ENCODE measurements at places on chromosomes 2 and 18.

DNA sequence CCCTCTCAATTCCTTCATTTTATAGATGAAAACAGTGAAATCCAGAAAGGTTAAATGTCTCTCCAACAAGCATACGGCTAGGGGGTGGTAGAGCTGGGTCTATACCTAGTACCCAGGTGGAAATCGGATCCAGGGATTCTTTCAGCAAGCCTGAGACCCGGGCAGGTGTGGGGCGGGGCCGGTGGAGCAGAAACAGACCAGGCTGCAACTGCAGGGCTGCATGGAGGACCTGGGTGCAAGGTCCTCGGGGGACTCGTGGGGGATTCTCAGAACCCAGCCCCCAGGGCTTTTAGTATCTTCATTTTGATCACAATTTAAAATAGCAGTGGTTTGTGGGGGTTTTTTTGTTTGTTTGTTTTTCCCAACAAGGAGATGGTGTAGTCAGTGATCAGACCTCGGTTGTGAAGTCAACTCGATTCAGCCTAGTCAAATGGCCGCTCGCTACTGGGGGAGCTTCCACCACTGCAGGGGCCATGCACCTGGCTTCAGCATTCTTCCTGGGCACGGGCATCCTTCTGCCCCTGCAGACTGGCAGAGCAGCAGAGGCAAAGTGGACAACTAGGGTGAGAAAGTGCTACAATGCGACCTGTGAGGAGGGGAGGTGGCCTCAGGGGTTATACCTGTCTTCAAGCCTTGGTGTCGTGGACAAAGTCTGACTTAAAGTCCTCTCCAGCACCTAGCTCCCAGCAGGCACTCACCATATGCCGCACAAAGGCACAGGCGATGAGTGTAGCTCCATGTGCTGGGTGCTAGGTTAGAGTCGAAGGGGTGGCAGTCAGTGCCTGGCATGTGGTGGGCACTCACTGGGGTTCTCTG lies 46.3 kb downstream of the GORASP2 start:
- no peak for DNase-seq

DNA sequence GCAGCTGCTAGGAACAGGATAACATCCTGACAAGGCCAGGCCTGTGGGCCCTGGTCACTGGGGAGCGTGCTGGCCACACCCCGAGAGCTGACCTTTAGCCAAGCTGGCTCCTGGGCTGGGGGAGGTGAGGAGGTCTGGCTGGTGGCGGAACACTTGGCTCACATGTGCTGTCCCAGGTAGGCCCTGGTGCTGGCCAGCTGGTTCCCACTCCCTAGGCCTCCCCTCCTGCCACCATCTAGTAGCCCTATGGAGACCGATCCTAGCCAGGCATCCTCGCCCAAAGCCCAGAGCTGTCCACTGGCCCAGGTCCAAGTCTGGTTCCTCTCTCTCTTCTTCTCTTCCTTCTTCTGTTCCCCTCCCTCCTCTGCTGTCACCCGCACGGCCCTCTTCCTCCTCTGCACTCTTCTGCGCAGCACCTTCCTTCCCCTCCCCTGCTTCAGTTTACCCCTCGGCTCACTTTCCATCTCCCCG lies 52.4 kb downstream of the TNS1 start:
- DNase-seq = no peak

GRCh38 chr2:23283653-23284052 lies 101.3 kb upstream of the KLHL29 start:
- no peak for DNase-seq

DNA sequence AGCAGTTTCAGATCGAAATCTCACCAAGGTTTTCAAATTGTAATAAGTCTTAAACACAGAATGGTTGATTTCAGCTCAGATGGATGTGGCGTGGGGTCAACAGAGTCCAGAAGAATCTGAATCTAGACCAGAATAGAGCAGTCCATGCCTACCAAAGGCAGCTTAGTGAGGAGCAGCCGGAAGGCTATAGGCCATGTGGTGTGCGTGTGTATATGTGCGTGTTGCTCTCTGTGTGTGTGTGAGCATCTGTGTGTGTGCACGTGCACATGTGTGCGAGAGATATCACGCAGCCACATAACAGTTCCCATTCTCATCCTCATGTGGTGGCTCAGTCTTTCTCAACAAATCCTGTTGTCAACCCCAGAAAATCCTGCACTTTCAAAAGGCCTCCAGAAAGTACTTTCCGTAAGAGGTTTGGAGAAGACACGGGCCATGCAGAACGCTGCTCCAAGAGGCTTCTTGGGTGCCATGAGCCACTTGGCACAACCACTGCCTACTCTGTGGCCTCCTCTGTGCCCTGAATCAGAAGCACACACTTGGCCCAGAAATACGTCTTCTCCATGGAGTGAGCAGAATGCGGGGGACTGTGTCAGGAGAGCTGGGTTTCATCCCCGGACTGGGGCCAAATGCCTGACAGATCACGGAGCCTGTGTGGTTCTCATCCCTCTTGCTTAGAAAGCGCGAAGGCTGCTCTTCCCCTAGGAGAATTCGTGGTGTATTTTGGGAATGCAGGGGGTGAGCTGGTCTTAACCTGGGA lies 67.3 kb downstream of the ACKR3 start:
- DNase-seq = no peak

DNA sequence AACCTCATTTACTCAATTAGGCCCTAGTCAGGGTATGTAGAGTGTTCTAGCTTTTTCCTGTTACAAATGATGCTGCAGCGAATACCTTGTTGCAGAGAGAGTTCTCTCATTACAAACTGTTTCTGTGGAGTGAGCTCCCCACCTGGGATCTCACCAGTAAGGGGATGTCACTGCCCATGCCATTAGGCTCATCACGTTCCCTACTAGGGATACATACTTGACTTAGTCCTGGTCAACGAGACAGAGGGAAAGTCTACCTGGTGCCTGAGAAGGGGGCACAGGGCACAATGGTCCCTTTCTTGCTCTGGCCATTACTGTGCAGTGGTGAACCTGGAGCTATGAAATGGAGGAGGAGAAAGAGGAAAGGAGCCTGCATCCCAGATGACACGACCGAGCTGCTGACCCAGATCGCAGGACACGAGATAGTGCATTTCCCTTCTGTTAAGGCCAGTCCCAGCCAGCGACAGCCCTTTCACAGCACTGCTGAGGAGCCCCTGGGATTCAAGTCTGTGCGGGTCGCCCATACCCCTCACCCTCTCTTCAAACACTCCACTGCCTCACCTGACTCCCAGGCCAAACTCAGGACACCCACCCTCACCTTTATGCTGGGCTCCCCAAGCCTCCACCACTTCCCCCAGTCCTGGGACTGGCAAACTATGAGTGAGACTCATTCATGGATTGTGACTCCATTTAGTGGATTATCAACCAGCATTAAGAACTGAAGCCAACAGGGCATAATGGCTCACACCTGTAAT lies 16.0 kb downstream of the MALL start:
- DNase-seq = no peak

DNA sequence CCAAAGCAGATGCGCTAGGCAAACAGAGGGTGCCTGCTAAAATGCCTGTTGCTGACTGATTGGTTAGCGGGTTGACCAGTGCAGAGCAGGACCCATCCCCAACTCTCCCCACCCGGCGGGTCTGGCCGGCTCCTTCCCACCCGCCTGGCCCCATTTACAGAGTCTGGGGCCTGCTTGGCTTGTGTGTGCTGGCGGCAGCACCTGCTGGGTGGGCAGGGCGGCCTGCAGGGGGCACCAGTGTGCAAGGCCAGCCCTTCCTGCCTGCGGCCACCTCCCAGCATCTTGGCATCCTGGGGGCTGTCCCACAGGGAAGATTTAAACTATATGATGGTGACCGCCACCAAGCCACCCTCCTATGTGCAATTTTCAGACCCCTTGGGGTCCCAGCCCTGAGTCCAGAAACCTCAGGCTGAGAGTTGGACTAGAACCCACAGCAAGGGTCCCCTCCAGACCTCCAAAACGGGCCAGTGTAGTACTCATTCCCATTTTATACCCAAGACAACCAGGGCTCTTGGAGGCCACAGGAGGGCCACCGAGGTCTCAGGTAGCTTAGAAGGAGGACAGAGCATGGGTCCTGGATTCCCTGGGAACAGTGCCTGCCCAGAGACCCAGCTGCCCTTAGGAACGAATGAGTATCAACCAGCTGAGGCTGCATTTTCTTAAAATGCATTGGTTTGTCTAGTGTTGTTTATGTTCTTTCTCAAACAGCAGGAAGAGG lies 173.6 kb downstream of the SMAD7 start:
- no peak for DNase-seq

DNA sequence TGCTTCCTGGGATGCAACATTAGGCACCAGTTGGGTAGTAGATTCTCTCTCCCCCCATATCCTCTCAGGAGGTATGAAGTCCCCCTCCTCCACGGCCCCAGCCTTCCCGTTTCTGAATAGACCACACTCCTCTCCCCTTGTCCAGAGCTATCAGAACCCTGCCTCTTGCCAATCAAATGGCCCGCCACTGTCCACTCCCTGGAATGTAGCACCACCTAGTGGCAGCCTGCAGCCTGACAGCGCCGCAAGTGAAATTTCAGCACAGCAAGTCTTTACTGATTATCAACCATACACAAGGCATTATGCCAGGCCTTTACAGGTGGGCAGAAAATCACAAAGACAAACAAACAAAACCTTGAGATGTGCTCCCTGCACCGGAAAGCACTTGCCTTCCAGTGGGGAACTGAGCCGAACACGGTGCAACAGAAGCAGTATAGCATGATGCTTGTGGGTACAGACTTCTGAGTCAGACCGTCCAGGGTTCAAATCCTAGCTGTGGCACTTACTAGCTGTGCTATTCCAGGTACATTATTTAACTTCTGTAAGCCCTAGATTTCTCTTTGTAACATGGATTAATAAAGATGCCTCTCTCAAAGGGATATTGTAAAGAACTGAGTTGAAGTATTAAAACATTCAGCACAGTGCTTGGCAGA lies 174.0 kb downstream of the SMAD2 start:
- DNase-seq = no peak

- no peak for DNase-seq
Measured at GRCh38 chr2:101627285-101628029, 70.0 kb upstream of the MAP4K4 start.

DNA sequence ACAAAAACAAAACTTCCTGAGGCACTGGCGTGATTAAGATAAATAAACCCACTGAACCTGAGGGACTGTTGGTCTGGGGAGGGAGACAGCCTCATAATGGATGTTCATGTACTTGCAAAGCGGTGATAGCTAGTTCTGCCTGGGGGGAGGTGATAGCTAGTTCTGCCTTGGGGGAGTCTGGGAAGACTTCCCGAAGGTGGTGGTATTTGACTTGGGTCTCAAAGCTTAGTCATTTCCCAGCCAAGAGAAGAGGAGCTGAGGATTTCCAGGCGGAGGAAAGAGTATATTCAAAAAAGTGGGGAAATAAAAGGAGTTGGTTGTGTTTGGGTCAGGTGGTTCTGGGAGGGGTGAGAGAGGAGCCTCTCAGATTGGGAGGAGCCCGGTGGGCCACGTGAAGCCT lies 24.7 kb downstream of the DGKD start:
- DNase-seq = no peak

DNA sequence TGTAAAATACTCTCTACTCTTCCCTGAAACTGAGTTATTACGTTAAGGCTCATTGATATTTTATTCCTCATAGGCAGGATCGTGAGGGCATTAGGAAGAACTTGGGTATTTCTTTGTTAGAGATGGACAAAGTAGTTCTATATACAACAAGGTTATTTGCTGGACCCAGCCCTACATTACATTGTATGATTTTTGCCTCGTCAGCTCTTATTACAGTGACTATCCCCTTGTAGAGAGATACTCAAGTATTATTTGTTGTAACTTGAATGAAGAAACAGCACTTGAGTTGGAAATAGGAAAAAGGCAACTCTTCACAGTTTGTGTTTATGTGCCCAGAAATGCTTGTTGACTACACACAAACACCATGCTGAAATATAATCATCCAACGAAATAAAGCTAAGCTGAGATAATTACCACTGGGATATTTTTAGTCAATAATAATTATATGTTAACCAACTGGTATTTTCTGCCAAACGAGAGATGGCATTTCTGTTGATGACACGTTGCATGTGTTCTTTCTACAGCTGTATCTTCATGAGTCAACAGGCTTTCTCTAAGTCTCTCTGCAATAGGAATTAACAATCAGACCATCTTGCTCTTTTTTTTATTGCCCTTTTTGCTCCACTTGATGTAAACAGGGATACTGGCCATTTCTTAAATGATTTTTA lies 947.6 kb downstream of the DPP10 start:
- no peak for DNase-seq

GRCh38 chr18:6733758-6734157 lies 4.2 kb downstream of the ARHGAP28 start:
- no peak for DNase-seq

- no peak for DNase-seq
Measured at GRCh38 chr2:141653184-141653583, 477.6 kb downstream of the LRP1B start.

DNA sequence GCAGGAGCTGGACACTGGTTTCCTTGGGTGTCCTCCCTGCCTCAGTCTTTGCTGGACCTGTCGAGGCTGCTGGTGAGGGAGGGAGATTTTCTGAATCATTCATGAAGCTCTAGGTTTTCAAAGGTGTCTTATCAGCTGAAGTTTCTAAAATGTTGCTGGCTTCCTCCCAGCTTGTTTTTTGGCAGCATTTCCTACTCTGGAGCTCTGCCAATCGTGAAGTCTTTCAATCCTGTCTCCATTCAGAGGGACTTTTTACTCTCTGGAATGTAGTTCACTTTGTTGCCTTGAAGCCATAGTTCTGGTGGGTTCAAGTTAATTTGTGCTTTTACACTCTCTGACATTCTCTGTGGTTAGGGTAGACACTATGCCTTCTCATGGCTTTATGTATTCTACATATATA lies 23.9 kb downstream of the SNTG2 start:
- DNase-seq = no peak

- DNase-seq = no peak
Measured at GRCh38 chr2:145012806-145013205, 492.9 kb upstream of the ZEB2 start.

DNA sequence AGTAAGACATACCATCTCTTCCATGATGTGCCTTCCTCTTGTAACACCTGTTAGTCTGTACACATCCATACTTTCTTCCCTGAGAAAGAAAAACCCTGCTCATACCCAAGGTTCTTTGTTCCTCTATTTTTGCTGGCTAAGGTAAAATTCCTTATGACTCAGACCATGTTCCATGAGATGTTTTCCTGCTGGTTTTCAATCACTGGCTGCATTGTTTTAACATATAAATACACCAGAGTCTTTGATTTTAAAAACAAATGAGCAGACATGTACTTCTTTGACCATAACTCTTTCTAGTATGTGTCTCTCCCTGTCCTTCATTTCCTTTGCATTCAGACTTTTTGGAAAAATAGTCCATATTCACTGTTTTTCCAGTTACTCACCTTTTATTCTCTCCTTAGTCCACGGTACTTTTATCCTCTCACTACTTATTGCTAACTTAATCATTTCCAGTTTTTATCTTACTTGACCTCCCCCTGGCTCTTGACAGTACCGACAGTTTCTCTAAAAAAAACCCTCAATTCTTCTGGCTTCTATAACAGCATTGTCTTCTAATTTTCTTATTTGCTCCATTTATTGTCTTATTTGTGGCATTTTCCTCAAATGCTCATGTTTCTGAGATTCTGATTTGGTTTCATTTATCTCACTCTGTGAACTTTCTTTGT lies 4.3 kb downstream of the VAPA start:
- DNase-seq = no peak
